Activated CD4-positive, alpha-beta T cell treated with anti-CD3 and anti-CD28 coated beads, Interleukin-2, amount 50 U/mL, for 16 hours (primary cell): ENCODE measurements at places on chromosomes 1 and 21.

DNA sequence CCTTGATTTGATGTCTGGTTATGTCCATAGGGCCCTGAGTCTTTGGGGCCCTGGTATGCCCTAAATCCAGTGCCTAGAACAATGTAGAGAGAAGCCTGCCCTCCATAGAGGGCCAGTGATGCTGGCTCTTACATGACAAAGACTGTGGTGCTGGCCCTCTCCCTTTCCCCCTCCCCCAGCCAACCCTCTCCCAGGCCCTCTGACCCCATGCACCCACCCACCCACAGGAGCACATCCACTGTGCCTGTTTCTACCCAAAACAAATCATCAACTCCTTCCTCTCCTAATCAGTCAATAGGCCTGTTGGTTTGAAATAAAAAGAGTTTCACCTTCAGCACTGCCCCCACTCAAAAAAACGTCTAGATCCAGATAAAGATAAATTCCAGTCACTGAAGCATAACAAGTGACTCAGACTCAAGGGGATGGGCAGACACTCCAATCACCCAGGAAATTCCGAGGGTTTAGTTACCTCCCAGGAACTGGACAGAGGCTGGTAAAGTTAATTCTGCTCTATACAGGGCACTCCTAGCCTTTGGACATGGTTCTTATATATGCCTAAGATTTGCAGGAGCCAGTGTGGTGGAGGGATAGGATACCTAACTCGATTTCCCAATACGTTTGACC is 144.8 kb upstream of the VANGL1 start:
- no peak for DNase-seq

- no peak for DNase-seq
Observed at GRCh38 chr1:207938016-207938415, 27.1 kb upstream of the CD34 start.

DNA sequence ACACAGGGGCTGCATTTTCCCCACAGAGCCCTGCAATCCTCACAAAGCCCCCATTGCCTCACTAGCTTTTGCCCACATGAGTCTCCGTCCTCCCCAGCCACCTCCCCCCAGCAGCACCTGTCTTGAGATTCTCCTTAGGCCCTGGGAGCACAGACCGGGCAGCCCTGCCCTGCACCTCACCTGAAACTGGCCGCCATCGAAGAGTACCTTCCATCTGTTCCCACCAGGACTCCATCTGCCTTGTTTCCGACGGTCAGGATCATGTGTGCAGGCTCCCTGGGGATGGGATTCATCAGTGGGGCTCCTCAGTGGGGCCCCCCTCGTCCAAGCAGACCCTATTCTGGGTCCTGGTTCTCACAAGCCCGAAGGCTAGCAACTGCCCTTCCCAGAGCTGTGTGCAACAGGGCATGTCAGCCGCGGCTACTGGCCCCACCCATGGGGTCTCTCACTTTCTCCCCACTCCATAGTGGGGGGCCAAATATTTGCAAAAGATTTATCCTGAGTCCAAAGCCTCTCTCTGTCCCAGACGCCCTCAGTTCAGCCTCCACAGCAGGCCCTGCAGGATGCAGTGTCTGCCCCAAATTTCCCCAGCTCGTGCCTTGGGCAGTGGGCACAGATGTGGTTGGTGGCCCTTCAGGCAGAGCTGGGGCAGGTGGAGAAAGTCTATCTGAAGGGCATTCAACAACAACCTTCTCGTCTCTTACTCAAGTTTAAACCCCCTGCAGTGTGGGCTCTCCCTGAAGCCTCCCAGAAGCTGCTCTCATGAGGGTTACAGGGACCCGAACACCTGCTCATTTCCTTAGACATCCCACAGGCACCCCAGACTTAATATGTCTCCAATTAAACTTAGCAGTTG is 4.8 kb downstream of the PDZK1IP1 start:
- DNase-seq, result no peak

GRCh38 chr1:178937695-178938094 is 66.8 kb upstream of the ANGPTL1 start:
- DNase-seq, result no peak

- no peak for DNase-seq
Observed at GRCh38 chr1:44499306-44499705, 94.3 kb downstream of the RNF220 start.

- DNase-seq, result no peak
Observed at GRCh38 chr1:201719812-201720521, 109.0 kb upstream of the IPO9 start.

DNA sequence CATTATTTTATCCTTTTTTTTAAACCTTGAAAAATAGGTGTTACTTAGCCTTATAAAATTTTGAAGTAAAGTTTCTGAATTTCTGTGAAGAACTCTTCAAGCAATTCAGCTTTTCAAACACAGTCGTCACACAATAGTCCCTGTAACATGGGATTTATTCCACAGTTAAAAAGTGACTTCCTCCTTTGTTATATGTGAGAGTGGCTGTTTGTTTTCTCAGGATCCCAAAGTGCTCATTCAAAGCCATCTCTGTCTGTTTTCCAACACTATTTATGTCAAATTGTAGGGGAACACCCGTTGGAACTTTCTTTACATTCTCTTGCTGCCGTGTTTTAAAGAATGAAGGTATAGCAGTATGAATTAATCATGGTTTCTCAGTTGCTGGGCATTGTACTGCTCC is 80.8 kb upstream of the GPR52 start:
- DNase-seq, result no peak

DNA sequence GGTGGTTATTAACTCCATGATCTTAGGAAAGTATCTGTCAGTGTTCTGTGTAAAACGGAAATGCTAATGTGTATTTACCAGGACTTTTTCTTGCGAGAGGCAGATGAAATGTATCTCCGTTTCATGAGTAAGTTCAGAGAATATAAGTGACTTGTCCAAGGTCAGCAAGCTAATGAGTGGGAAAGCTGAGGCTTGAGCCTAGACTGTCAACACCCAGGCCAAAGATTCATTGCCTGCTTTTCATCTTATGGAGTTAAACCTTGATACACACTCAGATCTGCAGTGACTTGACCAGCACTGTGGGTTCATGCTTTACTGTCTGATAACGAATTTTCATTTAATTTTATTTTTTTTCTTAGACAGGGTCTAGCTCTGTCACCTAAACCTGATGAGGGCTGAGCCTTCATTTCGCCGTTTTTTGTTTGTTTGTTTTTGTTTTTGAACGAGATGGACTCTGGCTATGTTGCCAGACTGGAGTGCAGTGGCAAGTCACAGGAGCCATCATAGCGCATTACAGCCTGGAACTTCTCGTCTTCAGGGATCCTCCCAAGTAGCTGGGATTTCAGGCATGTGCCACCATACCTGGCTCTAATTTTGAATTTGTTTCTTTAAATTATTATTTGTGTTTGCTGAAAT is 918 bp upstream of the JTB start:
- DNase-seq, result no peak

DNA sequence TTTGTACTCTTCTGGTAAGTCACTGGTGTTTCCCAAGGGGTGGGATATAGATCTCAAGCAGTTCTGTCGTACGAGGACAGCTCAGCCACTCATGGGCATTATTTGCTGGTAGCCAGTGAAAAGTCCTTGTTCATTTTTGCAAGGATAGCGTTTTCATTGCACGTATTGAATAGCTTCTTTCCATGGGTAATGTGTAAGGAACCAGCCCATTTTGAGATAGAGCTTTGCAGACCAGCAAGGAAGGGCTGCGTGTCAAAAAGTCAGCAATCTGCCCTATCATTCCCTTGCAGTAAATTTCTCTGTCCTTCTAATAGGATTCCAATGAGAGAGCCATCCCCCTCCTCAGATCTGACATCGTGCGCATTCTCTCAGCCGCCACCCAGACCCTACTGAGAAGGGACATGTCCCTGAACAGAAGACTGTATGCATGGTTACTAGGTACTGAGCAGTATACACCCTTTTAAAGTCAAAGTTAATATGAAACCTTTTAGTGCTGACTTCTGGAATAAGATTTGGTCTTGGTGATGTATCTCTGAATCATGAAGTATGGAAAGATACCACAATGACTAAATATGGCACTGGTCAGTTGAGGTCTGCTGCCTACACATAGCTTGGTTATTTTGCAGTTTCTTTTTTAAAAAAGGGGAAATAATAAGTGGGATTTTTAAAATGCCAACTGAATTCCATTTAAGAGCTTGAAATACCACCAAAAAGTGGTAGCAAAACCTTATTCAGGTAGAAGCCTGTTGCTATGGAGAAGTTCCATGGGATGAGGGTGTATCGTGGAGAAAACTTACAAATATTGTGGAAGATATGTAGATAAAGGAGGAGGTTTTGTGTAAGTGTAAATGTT is 55.3 kb downstream of the DOP1B start:
- DNase-seq, result no peak

- DNase-seq, result no peak
Observed at GRCh38 chr1:35536556-35537162, 20.5 kb downstream of the KIAA0319L start.

GRCh38 chr1:180757657-180758056 is 125.8 kb downstream of the XPR1 start:
- DNase-seq, result no peak

DNA sequence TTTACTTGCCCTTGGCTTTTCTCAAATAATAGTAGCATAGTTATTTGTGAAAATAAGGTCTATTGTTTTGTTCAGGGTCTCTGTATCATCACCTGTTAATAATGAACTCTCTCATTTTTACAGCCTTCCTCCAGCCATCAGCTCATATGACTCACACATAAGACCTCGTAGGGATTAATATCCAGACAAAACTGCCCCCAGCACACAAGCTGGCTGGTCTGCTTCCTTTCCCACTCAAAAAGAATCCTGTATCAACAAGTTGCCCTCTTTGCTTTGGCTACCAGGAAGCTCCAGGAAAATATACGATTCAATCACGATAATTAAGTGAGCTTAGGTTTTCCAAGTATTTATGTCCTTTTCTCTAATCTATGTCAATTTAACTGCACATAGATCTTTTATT is 119.2 kb downstream of the DMRTB1 start:
- no peak for DNase-seq

DNA sequence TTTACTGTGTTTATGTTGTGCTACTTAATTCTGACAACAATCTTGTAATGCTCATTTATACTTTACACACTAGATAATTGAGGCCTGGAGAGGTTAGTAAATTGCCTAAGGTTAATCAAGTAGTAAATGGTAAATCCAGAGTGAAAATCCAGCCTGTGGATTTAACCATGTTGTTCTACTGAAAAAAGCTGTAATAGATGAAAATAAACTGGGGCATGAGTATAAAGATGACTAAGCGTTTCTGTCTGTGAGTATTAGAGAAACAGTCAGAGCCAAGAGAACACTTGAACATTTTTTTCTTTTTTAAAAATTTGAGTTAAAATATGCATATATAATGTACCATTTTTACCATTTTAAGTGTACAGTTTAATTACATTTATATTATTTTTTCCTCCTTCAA is 47.9 kb upstream of the LEPR start:
- DNase-seq, result no peak

GRCh38 chr1:2360588-2361364 is 30.6 kb downstream of the MORN1 start:
- DNase-seq, result no peak

DNA sequence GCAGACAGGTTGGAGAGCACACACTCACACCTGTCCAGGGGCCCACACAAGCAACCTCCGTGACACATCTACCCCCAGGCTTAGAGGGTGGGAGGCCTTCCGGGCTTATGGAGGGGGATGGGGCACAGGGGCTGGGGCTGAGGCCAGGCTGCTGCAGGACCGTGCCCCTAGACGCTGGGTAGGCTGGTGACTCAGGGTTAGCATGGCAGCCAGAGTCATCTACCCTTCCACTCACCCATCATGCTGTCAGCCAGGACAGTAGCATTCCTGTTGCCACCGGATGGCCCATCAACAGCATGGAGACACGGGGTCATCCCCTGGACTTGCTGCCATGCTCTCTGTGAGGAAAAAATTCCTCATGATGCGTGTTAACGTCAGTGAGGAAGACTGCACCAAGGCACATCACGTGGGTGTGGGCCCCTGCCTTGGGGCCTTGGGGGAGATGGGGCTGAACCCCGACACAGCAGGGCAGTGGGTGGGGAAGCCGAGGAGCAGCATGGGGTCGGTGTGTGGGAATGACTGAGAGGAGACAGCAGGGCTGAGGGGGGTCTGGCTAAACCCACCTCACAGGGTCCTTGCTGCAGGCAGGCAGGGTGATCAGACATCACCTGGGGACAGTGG is 52.8 kb downstream of the WNT9A start:
- no peak for DNase-seq

DNA sequence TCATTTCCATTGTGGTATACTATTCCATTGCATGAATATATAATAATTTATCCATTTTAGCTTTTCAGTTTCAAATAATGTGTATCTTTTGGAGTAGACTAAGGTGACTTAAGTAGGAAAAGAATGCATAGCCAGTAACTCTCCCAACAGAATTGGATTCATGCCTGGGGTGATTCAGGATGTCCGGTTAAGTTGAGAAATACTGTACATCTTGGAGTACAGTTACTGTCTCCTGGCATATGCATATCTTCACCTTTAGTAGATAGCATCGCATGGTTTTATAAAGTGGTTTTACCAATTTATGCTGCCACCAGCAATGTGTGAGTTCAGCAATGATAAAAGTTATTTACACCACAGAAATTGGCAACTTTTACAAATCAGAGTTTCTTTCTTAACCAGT is 18.6 kb upstream of the SLC6A9 start:
- DNase-seq, result no peak

GRCh38 chr1:16116002-16116401 is 39.9 kb downstream of the EPHA2 start:
- DNase-seq, result no peak

GRCh38 chr1:31227891-31228568 is 11.7 kb downstream of the NKAIN1 start:
- no peak for DNase-seq

- DNase-seq, result no peak
Observed at GRCh38 chr1:225842788-225843425, 33.0 kb downstream of the EPHX1 start.

DNA sequence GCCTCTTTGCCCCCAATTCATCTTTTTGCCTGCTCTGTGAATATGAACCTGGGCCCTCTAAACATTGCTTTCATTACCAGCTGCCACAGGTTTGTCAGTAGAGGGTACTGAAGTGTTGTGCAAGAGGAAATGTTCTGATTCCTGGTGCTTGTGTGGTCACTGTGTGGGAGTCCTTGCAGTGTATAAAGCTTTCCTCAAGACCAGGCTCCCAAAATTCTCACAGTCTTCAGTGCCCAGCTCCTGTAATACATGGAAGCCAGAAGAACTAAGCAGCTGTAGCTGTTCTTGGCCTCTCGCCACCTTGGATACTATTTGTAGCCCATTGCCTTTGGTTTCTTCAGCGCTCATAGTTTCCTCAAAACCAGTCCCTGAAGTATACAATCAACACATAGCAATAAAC is 1046.2 kb downstream of the BRINP3 start:
- no peak for DNase-seq

GRCh38 chr1:229023651-229024300 is 247.1 kb upstream of the RAB4A start:
- DNase-seq, result no peak

- no peak for DNase-seq
Observed at GRCh38 chr1:185348985-185349384, 31.9 kb upstream of the IVNS1ABP start.
